ENCODE measurements at places on chromosomes 1 and 21.

- DNase-seq = no peak
Measured at GRCh38 chr21:31908106-31909031, 35.5 kb downstream of the HUNK start.

DNA sequence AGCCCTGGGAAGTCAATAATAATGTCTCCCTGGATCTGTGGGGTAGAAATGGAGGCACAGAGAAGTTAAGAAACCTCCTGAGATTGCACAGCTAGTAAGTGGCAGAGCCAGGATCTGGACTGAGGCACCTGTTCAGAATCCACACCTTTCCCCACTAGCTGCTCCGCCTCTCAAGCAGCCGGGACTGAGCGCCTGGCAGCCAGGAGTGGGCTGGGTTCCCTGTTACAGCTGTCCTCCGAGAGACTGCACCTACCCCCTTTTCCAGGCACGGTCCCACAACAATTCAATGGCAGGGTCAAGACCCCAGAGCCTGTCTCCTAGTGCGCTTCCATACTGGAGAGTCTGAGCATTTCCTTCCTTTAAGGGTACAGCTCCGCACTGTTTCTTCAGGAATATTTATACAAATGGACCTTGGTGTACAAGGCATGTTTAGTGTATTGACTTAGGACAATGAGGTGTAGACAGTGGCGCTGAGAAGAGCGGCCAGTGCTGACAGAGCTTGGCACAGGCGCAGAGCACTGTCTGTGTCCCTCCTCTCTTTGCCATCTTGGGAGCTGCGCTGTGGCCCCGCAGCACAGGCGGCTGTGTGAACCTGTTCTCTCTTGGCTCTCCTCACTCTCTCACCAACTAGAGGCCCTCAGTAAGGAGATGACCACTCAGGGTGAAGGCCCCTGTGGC lies 24.4 kb downstream of the GRHL3 start:
- DNase-seq = no peak

- no peak for DNase-seq
Measured at GRCh38 chr1:10655002-10655401, 141.4 kb downstream of the CASZ1 start.

DNA sequence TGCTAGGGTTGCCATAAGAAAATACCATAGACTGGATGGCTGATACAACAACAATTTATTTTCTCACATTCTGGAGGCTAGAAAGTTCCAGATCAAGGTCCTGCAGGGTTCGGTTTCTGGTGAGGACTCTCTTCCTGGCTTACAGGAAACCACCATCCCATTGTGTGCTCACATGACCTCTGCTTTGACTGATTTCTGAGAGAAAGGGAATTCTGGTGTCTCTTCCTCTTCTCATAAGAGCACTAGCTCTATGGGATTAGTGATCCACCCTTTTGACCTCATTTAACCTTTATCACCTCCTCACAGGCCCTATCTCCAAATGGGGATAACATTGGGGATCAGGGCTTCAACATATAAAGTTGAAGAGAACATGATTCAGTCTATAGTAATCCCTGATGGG lies 47.5 kb downstream of the MRPL39 start:
- DNase-seq = no peak

- DNase-seq = no peak
Measured at GRCh38 chr1:101965341-101965740, 31.4 kb downstream of the OLFM3 start.

- DNase-seq = no peak
Measured at GRCh38 chr1:168257397-168257796, 23.3 kb upstream of the TBX19 start.

DNA sequence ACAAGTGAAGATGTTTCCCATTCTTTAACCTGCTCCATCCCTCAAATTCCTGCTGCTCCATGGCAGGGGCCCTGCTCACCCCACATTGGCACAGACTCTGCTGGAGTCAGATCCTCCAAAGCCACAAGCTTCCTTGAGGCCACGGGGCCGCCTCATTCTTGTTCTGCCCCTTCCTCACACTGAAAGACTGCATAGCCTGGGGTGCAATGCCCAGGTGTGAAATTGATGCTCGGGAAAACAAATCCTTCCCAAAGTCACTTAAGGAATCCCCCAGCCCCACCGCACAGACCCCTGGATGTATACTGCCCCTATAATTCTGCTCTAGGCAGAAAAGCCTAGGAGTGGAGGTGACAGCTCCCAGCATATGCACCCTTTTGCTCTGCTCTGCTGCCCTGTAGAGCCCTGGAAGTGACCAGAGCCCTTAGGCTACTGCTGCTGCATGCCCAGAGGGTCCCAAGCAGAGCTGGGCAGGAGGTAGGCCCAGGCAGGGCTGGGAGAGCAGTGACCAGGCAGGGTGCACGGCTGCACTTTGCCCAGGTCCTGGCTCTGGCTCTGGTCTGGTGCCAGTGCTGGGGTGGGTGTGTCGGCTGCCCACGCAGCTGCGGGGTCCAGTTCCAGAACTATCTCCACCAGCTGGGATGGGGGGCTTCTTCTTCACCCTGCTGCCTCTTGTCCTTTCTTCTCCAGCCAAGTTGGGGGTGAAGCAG lies 1.6 kb downstream of the HES2 start:
- no peak for DNase-seq

- peak; percentile 31 for DNase-seq
Measured at GRCh38 chr1:201119206-201120197, 7.3 kb upstream of the CACNA1S start.

- no peak for DNase-seq
Measured at GRCh38 chr1:100360790-100361510, 8.6 kb downstream of the CDC14A start.

DNA sequence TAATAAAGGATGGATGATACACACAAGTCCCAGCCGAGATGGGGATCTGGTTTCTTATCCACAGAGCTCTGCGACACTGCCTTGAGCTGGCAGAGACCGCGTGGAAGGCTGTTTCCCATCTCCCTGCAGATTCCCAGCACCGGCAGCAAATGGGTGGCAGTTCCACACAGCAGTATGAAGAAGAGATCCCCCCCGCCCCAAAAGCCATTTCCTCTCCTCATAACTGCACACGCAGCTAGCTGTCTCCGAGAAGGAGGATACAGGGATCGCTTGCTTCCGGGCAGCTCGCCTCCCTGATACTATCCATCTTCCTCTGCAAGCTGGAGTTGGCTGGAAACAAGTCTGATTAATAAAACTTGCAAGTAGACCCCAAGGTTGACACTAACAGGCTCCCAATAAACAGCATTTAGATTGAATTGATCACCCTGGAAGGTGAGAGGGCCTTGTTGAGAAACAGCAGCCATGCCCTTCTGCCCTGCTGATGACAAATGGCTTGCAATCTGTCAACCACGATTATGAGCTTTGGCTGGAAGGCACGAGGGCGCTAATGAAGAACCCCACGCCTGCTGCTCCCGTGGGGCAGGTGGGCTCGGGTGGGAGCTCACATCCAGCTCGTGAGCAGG lies 642.3 kb downstream of the AJAP1 start:
- no peak for DNase-seq

DNA sequence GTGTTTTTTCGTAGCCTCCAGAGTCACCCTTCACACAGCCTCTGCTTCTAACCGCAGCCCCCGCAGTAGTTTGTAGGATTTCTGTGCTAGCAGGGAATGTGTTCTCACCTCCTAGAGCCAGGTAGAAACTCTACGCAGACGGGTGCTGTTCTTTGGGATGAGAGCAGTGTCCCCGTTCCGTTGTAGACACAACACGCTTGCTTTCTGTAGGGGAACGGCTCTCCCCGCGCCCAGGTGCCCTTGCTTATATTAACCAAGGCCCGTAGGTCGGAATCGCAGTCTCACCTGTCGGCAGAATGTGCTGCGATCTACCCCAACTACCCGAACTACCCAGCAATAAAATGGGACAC lies 111.8 kb upstream of the NBPF11 start:
- peak; percentile 23 for DNase-seq

- no peak for DNase-seq
Measured at GRCh38 chr1:19610282-19610981, 33.7 kb upstream of the NBL1 start.

GRCh38 chr1:151881479-151881878 lies 27.8 kb downstream of the THEM4 start:
- no peak for DNase-seq

DNA sequence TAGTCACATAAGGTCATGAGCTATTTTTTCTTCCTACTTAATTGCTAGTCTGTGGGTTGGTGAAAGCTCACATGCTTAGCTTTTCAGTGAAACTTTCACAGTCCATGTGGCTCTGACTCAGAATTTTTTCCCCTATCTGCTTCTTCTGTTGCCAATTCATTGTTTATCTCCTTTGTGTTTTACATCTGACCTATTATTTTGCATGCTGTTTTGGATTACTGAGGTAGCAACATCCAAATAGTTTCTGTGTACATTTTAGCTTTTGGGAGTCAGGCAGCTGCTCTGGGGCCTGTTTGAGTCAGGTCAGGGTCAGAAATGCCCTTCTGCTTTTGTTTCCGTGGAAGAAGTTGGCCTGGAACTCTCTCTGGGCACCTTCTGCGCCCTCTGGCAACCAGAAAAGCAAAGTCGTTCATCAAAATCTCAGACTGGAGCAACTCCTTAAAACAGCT lies 40.0 kb downstream of the ROR1 start:
- no peak for DNase-seq

- no peak for DNase-seq
Measured at GRCh38 chr1:121418369-121419049, 233.7 kb downstream of the SRGAP2C start.

- DNase-seq = no peak
Measured at GRCh38 chr1:153533689-153534201, 2.0 kb downstream of the S100A6 start.

GRCh38 chr1:22228505-22228911 lies 85.6 kb upstream of the WNT4 start:
- no peak for DNase-seq

DNA sequence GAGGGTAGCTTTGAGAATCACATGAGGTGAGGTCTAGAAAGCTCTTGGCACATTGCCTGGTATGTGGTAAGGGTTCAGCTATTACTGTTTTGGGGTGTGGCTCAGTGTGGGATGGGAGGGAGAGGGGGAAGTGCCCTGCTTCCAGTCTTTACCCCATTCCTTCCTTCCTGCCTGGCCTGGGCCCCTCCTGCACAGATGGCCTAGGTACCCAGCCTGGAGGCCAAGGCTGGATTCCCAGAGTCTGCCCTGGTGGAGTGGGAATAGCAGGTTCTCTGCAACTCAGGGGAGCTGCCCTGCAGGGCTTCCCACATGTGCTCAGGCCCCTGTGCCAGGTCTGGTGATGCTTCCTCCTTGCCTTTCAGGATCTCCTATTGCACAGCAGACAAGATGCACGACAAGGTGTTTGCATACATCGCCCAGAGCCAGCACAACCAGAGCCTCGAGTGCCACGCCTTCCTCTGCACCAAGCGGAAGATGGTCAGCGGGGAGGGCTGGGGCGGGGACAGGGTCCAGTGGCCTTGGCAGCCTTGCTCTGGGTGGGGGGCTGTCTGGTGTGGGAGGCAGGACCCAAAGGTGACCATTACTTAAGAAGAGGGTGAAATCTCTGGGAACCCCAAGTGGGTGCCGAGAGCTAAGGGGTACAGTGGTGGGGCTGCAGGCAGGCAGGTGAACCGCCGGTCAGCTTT lies 13.5 kb downstream of the LDLRAP1 start:
- no peak for DNase-seq

GRCh38 chr1:201648066-201648906 lies 109.4 kb downstream of the NAV1 start:
- no peak for DNase-seq

DNA sequence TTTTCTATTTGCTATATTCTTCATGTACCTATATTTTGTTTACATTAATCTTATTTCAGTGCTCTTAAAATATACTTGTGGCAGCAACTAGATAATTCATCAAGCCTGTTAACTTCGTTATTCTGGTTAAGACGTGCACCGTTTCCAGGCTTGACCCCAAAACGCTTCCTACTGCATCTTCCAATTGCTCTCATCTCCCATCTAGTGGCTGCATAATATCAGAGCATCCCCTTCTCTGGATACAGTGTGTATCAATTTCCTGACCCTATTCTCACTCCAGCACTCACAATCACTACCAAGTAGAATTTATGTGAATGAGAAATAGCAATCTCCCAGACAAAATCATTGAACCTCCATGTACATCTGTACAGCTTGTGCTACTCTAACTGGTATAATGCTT lies 1280.3 kb upstream of the B3GALT2 start:
- DNase-seq = no peak

GRCh38 chr1:176017722-176018121 lies 189.4 kb downstream of the COP1 start:
- no peak for DNase-seq

- DNase-seq = no peak
Measured at GRCh38 chr21:25420831-25421230, 186.4 kb downstream of the MRPL39 start.

GRCh38 chr1:205975387-205975998 lies 27.7 kb downstream of the RAB7B start:
- DNase-seq = no peak

DNA sequence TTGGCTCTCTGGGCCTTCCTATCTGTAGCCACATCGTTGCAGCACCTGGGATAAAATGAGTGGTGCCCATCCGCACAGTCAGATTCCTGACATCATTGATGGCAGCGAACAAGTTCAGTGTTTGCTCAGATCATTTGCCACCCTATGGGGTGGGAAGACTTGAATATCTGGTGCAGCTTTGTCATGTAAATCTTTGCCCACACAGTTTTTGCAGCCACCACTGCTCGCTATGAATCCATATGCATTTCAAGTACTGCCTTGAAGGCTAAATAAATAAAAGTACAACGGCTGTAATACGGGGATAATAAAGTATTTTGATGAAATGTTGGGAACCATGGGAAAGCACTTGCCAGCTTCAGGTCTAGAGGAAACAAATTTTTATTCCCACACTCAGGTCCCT lies 56.3 kb upstream of the COA6 start:
- DNase-seq = no peak

DNA sequence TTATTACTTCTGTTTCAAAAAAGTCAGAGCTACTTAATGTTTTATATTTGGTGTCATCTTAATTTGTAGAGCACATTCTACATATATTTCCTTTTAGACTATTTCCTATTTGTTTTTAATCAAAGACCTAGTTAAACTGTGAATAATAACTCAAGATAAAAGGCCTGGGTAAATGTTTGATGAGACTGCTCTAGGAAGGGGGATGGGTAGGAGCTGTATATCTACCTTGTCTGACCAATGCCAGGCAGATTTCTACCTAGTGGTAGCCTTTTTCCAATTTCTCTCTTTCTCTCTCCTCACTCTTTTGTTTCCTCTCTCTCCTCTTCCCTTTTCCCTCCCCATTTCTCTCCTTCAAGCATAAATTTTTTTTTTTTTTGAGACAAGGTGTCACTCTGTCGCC lies 31.9 kb upstream of the IVNS1ABP start:
- DNase-seq = no peak

DNA sequence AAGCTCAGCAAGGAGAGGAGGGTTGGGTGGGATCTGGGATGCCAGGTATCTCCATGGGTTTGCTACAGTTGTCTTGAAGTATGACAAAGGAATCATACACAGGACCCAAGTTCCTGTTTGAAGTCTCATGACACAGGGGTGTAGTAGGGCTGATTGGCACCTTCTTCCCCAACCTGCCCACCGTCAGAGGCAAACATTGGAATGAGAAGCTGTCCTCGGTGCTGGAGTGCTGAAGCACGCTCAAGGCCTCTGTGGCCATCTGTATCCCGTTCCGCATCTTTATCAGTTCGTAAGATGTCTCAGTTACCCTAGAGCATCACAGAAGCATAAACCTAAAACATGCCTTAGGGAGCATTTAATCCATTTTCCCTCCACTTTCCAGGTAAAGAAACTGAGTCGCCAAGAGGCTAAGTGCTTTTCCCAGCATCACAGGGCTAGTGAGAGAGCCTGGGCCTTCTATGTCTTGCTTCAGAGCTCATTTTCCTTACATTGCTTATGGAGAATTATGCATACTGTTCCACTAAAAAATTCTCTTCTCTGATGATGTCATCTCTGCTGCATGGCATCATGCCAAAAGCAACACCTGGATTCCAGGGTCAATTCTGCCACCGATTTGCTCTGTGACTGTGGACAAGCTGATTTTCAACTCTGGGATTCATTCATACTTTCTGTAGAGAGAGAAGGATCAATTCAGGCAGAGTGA lies 34.2 kb downstream of the VWA5B1 start:
- DNase-seq = no peak
